ENCODE measurements at places on chromosomes 6 and 20.

DNA sequence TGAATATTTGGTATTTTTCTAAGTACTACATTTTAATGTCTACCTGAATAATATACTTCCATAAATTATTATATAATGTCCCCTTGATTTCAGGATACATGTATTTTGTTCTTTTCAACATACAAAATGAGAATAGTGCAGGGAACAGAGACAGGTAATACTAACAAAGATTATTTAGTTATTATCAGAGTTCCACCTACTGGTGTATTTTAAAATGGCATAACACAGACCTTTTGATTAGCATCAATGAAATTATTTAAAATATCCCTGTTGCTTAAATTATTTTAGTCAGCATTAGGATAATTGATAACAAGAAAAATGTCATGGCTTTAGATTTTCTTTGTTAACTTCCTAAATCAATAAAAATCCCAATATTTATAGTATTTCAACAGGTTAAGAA is 184.0 kb downstream of the PRDM13 start:
- DNase-seq: peak; percentile 20

DNA sequence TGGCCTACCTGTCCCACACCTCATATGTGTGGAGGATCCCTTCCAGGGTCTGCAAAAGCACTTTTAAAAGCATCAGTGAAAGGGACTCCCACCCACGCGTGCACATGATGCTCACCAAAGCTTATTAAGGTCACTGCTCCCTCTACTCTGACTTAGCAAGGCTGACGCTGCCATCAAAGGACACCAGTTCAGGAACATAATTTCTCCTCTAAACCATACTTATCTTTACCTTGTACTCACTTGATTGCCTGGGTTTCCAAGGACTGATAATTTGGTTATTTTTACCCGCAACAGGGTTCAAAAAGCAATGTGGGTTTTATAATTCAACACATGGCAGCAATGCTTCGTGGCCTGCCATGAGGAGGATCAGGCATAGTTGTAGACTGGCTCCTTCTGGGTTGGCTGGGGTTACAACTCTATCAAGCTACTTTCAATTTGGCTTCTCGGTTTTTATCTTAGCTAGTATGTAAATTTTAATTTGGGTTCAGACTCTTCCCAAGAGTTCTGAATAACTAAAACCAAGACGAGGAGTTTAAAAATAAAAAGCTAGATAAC is 52.2 kb upstream of the EMILIN3 start:
- no peak for DNase-seq

GRCh38 chr6:109580519-109580918 is 97.5 kb upstream of the ZBTB24 start:
- DNase-seq: no peak

DNA sequence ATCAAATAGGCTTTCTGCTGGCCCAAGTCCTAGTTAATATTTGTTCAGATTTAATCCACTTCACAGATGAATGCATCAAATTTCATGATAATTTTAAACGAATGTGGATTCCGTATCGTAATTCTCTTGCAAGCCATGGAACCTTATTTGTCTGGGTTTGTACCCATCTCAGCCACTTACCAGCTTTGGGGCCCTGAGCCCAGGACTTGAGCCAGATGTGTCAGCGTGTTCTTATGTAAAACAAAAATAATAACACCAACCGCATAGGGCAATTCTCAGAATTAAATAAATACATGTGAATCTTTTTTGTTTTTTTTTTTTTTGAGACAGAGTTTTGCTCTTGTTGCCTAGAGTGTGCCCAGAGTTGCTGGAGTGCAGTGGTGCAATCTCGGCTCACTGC is 282.5 kb upstream of the PLCB4 start:
- DNase-seq: no peak

GRCh38 chr20:43744966-43745730 is 18.3 kb upstream of the GTSF1L start:
- peak; percentile 54 for DNase-seq

DNA sequence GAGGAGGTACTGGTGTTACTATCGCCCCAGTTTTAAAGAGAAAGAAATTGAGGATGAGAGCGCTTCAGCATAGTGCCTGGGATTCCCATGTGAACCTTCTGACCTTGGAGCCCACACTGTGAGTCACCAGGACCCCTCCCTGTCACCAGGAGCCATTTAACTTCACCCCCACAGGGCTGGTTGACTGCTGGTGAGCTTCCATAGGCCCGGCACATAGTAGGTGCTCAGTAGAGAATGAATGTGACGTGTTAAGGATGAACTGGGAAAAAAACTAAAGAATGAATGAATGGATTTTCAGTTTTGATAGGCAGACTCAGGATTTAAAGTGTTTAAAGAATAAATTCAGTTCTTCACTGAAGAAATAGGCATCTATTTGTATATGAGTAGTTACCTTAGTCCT is 53.3 kb upstream of the KIF25 start:
- no peak for DNase-seq

DNA sequence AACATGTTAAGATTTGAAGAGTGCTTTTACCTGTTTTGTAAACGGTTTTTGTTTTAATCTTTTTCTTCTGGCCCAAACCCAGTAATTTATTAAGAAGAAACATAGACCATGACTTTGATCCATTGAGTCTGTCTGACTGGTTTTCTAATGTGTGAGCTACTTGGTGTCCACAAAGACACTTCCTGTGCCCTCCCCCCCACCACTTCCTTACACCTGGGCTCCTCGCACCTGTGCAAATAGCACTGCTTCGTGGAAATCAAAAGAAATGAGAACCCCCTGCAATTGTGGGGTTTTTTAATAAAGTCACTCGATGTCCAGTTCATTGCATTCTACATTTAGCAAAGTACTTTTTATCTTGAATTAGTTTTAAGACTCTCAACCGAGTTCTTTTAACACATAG is 65.5 kb downstream of the SMOC2 start:
- no peak for DNase-seq
